ENCODE measurements at places on chromosomes 7 and 10.

DNA sequence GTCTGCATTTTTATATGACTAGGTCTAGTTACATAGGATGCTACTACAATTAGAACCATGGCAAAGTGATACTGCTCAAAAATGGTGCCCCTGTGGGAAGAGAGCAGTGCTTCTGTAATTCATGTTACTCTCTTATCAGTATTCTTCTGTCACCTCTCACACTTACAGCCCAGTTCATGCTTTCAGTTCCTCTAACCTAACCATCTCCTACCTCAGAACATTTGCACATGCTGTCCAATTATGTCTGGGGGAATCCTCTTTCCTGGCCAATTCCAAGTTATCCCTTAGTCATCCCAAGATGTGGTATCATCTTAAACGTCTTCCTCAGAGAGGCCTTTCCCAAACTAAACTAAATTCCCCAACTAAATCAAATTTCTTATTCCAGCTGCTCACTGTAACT lies 190.2 kb downstream of the RELN start:
- DNase-seq, result no peak

DNA sequence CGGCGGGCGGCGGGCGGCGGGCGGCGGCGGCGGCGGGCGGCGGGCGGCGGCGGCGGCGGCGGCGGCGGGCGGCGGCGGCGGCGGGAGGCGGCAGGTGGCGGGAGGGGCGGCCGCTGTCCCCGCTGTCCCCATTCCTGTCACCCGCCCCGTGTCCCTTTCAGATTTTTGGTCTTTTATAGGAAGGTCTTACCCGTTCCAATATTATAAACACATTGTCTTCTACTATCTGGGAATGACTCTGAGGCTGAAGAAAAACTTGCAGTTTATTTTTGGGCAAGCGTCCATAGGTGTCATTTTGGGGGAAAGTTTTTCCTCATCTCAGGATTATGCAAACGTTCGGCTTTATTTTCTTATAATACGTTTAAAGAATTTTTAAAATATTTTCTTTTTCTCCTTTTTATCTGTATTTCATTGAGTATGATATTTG lies 578 bp downstream of the ZNF713 start:
- no peak for DNase-seq

- no peak for DNase-seq
These were observed 197.4 kb downstream of the SEMA3E start for GRCh38 chr7:83451501-83452045.

- no peak for DNase-seq
These were observed 351.1 kb upstream of the KLF6 start for GRCh38 chr10:4136121-4136520.

DNA sequence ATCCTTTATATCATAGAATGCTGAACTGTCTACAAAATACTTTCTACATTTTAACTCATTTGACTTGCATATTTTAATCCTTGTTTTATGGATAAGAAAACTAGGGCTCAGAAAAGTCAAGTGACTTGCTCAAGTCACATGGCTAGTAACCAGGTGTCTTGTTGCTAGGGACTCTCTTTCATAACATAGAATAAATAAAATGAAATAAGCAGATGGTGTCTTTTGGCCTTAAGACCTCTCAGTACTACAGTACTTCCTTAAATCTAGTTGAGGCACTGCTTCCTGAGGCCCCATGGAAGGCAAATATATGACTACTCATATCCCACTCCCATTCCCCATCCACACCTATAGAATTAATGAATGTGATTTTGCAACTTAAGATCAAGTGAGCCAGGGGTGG lies 87.9 kb downstream of the CDK6 start:
- DNase-seq, result no peak

DNA sequence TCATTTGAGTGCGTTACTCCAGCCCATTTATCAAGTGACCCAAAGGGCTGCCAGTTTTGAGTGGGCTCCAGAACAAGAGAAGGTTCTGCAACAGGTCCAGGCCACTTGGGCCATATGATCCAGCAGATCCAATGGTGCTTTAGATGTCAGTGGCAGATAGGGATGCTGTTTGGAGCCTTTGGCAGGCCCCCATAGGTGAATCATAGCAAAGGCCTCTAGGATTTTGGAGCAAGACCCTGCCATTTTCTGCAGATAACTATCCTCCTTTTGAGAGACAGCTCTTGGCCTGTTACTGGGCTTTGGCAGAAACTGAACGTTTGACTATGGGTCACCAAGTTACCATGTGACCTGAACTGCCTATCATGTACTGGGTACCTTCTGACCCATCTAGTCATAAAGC lies 358.8 kb upstream of the SEMA3C start:
- no peak for DNase-seq

DNA sequence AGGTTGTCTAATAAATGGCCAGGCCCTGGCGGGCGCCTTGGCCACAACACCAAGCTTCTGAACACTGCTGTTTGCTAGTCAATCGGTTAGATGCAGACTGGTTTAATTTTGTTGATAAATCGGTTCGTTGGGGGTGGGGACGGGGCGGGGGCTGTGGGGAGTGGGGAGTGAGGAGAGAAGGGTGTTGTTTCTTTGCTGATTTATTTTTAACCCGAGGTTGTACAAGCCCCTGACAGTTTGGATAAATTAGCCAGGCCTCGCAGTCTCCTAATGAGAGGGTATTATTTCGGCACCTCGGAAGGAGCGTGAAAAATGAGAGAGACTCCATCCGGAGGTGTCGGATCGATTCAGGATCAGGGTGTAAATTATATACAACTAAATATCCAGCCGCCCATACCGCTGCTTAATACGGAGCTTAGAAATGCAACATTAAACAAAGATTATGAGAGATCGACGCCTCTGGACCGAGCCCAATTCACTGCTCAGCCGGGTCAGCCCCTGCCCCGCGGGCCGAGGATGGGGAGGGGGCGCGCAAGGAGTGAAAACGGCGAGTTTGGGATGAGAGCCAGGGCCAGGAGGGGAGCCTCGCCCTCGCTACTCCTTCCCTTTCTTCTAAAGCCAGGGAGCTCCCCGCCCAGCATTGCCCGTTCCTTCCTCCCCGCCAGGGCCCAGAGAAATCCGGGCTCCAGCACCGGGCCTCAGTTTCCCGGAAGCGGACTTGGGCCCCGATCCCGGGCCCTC lies 8.0 kb downstream of the UNCX start:
- DNase-seq, result no peak

- DNase-seq, result peak; percentile 71
These were observed 512 bp downstream of the OSBPL3 start for GRCh38 chr7:24979470-24979862.

DNA sequence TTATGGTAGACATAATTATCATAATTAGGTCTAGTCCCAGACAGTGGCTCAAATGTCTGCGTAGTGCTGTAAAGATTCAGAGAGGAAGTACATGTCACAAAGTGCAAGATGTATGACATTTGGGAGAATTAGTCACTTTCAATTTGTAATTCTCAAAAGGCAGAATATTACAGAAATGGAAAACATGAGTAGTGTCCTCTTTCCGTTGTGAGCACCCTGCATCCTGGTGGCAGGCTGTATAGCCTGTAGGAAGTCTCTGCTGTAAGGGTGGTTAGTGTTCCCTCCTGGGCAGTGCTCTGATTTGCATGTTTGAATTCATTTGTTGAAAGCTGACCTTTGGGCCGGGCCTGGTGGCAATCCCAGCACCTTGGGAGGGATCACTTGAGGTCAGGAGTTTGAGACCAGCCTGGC lies 17.0 kb downstream of the CDK14 start:
- peak; percentile 61 for DNase-seq

DNA sequence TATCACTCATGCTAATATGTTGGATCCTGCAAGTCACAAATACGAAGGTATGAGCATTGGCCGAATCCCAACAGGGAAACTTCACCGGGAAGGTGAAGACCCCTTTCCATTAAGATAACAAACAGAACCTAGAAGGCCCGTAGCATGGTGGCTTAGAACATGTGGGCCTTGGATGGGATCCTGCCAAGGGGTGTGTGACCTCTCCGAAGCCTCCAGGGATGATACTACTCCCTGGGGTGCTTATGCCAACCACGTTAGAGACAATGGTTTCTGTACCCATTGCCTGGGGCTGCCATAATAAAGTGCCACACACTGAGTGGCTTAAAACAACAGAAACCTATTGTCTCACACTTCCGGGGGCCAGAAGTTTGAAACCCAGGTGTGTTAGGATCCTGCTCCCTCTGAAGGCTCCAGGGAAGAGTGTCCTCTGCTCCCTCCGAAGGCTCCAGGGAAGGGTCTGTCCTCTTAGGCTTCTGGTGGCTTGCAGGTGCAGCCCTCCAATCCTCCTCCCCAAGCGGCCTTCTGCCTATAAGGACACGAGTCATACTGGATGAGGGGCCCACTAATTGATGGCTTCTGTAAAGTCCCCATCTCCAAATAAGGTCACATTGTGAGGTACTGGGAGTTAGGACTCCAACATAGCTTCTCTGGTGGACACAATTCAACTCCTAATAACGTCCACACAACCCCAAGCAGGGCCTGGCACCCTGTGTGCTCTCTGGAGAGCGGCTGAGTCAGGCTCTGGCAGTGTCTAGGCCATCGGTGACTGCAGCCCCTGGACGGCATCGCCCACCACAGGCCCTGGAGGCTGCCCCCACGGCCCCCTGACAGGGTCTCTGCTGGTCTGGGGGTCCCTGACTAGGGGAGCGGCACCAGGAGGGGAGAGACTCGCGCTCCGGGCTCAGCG lies 992 bp upstream of the MGMT start:
- no peak for DNase-seq

GRCh38 chr10:94493463-94493862 lies 52.1 kb upstream of the HELLS start:
- DNase-seq, result no peak

GRCh38 chr7:106231856-106232490 lies 52.8 kb downstream of the NAMPT start:
- no peak for DNase-seq

GRCh38 chr7:135971366-135971725 lies 5.8 kb downstream of the MTPN start:
- DNase-seq, result no peak

- no peak for DNase-seq
These were observed 108.0 kb downstream of the DNAJB6 start for GRCh38 chr7:157444843-157445135.

GRCh38 chr7:158259671-158260418 lies 327.8 kb downstream of the PTPRN2 start:
- no peak for DNase-seq

- no peak for DNase-seq
These were observed 225.7 kb upstream of the AOAH start for GRCh38 chr7:36949711-36950600.

DNA sequence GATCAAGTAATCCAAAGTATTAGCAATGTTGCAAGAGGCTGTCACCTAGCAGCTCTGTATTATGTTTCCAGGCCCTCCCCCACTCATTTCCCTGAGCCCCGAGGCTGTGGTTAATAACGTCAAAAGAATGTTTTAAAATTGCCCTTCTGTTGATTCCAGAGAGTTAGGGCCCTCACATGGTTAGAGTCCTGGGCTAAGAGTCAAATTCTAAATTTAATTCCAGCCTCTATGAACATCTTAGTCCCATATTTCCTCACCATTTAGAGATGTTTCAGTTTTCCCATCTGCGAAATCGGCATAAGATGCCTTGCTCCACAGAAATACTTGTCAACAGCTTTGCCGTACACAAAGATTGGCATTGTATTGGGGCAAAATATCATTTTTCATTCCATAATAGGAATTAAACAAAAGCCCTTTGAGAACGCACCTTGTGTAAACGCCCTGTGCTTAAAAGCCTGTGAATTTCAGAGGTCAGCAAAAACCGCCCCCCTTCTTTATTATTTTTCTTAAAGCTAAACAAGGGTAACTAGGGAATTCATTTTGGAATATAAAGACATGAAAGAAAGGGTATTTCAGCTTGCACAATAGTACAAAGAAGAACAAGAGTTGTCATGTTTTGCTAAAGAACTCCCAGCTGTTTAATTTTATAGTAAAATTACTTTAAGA lies 135.8 kb downstream of the ARID5B start:
- DNase-seq, result no peak

GRCh38 chr10:125423569-125423968 lies 259.4 kb downstream of the TEX36 start:
- no peak for DNase-seq

GRCh38 chr10:112160834-112161233 lies 22.7 kb downstream of the GPAM start:
- DNase-seq, result no peak

- DNase-seq, result no peak
These were observed 61.3 kb upstream of the EBF3 start for GRCh38 chr10:130025326-130025725.

- no peak for DNase-seq
These were observed 52.5 kb downstream of the DGKB start for GRCh38 chr7:14850039-14850438.
